ENCODE measurements at places on chromosomes 4 and X.
A peak's percentile ranks its signal among the peaks of the same experiment; 100 is the strongest.

- DNase-seq: no peak
These were observed 212.9 kb downstream of the PDHA2 start for GRCh38 chr4:96052827-96053226.

DNA sequence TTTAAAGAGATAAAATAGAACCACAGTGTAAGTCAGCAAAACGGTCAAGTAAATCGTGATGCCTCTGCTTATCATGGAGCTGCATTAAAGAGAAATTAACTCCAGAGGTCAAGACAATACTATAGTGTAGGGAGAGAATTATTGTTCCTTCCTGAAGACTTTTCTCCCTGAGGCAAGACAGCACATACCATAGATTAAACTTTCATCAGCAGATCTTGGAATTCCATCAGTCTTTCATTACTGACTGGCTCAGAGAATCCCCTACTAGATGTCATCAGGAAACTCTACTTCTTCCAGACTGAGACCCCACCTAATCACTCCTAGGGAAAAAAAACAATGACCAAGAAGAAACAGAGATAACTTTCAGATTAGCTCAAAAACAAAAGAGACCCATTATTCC, 131.3 kb downstream of the NSUN7 start:
- no peak for DNase-seq

DNA sequence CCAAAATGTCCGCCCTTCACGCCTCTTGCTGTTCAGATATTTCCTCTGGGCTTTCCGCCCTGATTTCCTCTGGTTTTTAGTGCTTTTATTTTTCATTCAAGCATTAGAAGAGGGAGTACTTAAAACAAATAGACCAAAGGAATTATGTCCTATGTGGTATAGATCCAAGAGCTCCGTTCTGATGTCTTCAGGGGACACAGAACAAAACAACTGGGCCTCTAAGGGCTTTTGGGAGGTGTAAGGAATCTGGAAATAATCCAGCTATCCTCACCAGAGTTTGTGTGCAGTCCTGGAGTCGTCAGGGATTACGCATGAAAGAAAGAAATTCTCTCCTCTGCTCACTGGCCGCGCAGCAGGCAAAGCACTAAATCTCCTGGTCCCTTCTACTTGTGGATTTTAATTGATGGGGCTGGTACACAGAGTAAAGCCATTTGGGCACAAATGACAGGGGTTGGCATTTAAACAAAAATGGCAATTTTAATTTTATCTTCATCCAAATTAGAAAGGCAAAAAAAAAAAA, 999.2 kb downstream of the ADGRL3 start:
- no peak for DNase-seq

DNA sequence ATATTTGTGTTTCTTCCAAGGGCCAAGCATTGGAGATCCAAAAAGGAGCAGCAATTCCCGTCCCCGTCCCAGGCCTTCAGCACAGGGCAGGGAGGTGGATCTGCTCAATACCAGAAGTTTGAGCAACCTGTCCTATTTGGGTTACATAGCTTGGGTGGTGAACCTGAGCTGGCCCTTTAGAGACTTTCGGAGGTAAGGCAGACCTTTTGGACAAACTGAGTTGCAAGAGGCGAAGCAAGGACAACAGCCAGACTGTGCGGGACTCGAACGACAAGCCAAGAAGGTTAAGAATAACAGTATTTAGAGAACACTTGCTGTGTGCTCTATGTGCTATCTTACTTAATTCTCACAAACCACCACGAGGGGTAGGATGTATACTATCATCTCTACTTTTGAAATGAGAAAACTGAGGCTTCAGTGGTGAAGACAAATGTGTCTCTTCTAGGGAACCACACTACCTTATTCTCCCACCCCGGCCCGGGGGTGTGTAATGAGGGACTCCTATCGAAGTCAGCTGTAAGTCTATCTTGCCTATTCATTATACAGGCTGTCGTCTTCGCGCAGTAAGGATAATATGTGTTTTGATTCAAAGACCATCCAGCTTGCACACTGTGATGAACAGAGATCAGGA, 1.3 kb downstream of the NOP14 start:
- no peak for DNase-seq

DNA sequence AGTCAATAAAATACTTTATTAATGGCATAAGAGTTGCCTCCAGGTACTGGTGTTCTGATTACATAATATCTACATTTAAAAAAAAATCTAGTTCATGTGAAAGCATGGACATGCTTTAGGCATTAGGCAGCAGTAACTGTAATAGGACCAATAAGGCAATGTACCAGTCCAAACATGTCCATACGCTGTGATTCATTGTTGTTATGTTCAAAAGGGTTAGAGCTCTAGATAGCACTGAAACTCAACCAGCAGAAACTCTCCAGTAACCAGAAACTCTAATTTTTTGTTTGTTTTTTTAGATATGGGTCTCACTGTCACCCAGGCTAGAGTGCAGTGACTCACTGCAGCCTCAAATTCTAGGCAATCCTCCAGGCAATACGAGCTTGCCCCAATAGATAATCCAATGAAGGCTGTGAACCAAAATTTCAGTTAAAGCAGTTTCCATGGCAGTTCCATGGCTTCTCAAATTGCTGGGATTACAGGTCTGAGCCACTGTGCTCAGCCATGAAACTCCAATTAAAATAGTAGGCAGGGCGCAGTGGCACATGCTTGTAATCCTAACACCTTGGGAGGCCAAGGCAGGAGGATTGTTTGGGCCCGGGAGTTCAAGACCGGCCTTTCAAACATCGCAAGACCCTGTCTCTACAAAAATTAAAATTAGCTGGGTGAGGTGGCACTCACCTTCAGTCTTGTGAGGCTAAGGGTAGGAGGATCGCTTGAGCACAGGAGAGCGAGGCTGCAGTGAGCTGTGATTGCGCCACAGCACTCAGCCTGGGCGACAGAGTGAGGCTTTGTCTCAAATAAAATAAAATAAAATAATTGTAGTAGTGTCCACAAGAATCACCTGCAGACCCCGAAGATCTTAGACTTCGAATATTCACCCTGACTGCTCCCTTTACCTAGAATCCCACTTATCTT, 36.3 kb downstream of the MGARP start:
- no peak for DNase-seq

GRCh38 chr4:5572751-5573150, 135.6 kb downstream of the EVC2 start:
- DNase-seq: no peak

DNA sequence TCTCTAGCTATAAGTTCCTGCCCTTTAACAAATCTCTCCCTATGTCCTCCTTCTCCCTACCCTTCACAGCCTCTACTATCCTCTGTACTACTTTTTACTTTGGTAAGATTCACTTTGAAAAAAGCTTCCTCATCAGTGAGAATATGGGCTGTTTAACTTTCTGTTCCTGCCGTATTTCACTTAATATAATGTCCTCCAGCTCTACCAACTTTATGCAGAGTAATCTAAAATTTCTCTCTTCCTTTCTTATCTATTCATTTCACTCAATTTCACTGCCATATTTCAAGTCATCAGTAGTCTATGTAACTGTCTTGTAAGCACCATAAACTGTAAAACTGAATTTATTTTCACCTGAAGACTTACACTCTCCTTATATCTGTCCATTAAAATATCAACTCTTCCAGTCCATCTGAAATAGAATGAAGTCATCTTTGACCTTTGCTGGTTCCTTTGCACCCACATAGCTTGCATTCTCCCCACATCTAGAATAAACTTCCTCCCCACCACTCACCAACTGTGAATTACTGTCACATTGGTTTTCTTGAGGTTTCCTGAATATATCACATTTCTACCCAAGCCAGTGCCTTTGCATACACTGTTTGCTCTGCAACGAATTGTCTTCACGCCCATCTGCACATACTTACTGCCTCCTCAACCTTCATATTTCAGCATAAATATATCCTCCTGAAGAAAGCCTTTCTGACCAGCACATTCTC, 54.6 kb downstream of the ARAP2 start:
- DNase-seq: no peak

GRCh38 chr4:115119804-115120352, 6.5 kb upstream of the NDST4 start:
- no peak for DNase-seq

- DNase-seq: peak; percentile 24
These were observed 59.0 kb upstream of the C1QTNF7 start for GRCh38 chr4:15368856-15369255.

GRCh38 chr4:140367738-140368137, 5.7 kb upstream of the SCOC start:
- no peak for DNase-seq

GRCh38 chr4:110271986-110272385, 73.6 kb upstream of the ELOVL6 start:
- DNase-seq: no peak

DNA sequence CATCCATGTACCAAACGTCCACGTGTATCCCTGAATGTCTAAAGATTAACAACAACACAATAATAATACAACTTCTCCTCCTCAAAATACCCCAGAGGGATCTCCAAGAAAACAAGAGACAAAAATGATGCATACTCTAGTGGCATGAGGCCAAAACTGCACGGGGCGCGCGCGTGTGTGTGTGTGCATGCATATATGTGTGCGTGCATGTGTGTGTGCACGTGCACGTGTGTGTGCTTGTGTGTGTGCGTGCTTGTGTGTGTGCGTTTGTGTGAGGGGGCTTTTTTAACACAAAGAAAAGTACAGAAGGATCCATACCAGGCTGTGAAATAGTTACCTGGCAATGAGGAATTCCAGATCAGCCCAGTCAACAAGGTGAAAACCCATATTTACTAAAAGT, 48.5 kb downstream of the PRKX start:
- DNase-seq: no peak

GRCh38 chrX:15158350-15158735, 111.5 kb downstream of the ASB9 start:
- DNase-seq: no peak

GRCh38 chrX:17414027-17414658, 39.1 kb downstream of the NHS start:
- DNase-seq: no peak

DNA sequence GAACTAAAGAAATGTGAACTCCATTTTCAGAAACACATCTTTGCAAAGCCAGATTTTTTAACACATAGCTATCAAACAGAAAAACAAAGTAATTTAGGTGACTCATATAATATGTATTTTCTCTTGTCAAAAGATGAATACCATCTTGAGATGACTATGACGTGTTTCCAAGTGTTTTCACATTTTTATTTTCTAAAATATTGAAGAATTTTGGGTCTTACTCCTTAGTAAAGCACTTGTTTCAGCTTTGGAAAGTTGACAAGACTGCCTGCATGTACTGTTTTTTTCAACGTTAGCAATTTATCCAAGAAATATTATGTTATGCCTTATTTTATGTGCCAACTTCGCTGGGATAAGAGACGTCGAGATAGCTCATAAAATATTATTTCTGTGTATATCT, 733.9 kb upstream of the EPHA5 start:
- DNase-seq: no peak

- DNase-seq: no peak
These were observed 1381.5 kb upstream of the AGA start for GRCh38 chr4:178823673-178824295.

- peak; percentile 65 for DNase-seq
These were observed 37.7 kb upstream of the ARAF start for GRCh38 chrX:47523297-47523696.

DNA sequence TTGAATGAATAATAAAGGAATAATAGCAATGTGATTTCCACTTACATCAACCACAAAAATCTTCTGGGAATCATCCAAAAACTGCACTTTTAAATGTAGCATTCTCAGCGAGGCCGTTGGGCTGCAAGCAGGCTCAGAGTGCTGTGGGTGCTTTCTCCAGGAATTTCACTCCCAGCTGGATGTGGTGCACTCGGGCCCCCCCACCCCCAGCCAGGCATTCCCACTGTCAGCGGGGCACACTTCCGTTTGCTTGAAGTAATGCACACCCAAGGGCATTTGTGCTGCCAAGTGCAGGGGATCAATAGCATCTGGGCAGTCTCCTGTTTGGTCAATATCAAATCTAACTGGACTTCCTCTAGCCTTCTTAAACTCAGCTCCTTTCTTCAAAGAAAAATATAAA, at the start of gene FRMD7:
Gene FRMD7 (minus strand): TSS at position 278 of the 400 bp plus-strand sequence. CDS start 176 bp downstream, at position 102.
- no peak for DNase-seq

GRCh38 chr4:168737806-168738172, 240.9 kb downstream of the PALLD start:
- DNase-seq: no peak

GRCh38 chrX:17520016-17520615, 145.1 kb downstream of the NHS start:
- no peak for DNase-seq

DNA sequence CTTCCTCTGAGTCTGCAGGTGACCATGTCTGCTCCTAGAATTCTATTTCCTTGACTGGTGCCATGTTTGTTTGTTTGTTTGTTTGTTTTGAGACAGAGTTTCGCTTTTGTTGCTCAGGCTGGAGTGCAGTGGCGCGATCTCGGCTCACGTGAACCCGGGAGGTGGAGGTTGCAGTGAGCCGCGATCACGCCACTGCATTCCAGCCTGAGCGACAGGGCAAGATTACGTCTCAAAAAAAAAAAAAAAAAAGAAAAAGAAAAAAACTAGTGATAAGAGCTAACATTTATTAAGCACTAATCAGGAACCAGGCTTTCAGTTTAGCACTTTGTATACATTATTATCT, 7.2 kb downstream of the SAT1 start:
- no peak for DNase-seq

GRCh38 chr4:41358647-41359421, 102.1 kb downstream of the UCHL1 start:
- no peak for DNase-seq

- no peak for DNase-seq
These were observed 145.8 kb upstream of the SPRY1 start for GRCh38 chr4:123250843-123251242.

GRCh38 chrX:71100581-71101505, 5.2 kb downstream of the FOXO4 start:
- DNase-seq: no peak

DNA sequence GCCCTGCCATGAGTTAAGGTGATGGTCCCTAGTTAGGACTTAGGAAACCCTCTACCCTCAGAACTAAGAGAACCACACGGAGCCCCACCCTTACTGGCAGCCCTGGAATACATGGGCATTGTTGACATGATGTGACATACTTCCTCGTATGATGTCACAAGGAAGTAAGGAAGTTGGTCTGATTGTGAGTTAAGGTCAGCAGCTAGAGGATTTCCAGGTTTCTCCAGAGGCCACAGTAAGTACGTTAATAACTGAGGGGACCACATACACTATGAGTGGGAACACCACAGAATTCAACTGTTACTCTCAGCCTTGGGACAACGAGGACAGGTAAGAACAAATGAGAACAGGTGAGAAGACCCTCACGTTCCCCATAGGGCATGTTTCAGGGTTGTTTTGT, at the start of gene MAGEB5:
Gene MAGEB5 (plus strand): TSS at position 301 of the 400 bp plus-strand sequence. CDS start 1,133 bp downstream, outside the sequence.
- DNase-seq: no peak

DNA sequence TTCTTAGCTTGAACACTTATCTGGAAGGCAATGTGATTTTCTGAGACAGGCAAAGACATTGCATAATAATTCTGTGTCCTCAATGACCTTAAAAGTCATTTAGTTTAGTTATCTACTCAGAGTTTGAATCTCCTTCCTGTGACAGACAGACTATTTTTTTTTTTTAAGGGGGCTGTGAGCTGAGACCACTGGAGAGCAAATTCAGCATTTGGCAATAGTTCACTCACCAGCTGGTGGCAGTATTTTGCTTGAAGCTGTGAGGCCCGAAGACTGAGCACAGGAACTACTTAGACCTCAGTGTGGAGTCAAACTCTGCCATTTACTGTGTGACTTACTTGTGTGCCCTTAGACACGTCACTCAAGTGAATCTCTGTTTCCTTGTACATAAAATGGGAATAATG, 22.9 kb upstream of the CPE start:
- DNase-seq: no peak

GRCh38 chr4:75745161-75745560, 20.8 kb downstream of the USO1 start:
- DNase-seq: no peak

Measured in T-helper 2 cell (primary cell).